ENCODE measurements at places on chromosomes 2 and 18. TPM values are rescaled to one million over a fixed set of nuclear protein-coding genes. Genes with fewer than 3 reads are reported as not detected.

The RMDN2 gene
- total RNA-seq, result 2.4 TPM

The COBLL1 gene
- 5.7 TPM for total RNA-seq

The HNRNPLL gene
- 36.9 TPM for total RNA-seq

The NT5DC4 gene
- not detected for total RNA-seq

The PRKAG3 gene
- not detected for total RNA-seq

Data from endothelial cell of coronary artery (primary cell).